ENCODE measurements at places on chromosomes 7 and 10. TPM values are rescaled to one million over a fixed set of nuclear protein-coding genes. Genes with fewer than 3 reads are reported as not detected.

FZD1 gene
- total RNA-seq = 4.7 TPM

CFAP70 gene
- total RNA-seq = not detected

JAKMIP3 gene
- total RNA-seq = 0.51 TPM

DNA sequence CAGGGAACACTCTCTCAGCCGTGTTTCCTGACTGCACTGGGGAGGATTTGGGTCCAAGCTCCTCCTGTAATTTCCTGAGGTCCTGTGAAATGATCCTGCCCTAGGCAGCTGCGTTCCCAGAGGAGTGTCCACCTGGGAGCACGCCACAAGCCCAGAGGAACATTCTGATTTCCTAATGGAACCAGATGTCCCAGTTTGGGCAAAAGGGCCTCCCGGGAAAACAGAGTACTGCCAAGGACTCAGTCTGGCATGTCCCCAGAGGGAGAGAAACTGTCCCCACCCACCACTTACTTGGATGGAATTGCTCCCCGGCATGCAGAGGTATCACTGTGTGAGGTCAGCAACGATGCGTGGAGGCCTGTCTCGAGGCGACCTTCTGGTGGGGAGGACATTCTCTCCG, 34.5 kb downstream of the ASB13 start:
- DNase-seq = no peak

DNA sequence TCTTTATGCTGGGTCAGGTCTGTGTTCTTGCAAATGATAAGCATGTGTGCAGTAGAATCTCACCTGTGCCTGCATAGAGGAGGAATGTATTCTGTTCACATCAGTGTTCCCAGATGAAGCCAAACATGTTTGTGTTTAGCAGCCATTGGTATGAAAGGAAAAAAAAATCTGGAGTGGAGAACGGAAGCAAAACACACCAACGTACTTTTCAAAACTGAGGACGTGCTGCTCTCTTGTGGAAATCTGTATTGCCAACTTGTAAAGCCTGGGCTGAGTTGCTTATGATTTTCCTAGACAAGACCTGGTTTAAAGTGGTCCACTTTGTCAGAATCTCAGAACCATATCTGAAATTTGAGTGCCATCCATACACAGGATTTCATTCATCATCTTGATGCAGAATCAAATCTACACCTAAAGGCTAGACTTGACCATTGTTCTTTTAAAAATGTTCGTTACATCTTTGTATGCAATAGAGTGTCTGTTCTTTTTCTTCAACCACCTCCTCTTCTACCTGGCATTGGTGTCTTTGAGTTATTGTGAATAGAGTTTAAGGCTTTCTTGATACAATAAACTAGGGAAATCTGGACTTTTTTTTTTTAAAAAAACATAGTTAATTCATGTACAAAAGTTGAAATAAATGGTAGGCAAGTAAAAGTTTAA, 367.7 kb downstream of the PHF14 start:
- DNase-seq = no peak

- DNase-seq = peak; percentile 80
These were observed 67.4 kb downstream of the ZNF92 start for GRCh38 chr7:65441010-65441409.

DNA sequence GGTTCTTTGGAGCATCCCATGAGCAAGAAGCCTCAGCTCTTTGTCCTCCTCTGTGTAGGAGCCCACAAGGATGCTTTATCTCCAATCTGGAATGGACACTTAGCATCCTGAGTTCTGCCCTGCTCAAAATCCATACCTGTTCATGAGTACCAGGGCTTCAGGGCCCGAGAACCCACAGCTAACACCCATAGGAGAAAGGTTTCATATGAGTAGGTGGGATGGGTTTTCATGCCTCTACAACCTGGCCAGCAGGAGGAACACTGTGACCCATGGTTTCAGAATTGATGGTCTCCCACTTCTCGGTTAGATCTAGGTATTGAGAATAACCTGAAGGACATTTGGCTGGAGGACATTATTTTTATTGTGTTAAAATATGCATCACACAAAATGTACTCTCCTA, 57.8 kb downstream of the TBXAS1 start:
- DNase-seq = no peak

DNA sequence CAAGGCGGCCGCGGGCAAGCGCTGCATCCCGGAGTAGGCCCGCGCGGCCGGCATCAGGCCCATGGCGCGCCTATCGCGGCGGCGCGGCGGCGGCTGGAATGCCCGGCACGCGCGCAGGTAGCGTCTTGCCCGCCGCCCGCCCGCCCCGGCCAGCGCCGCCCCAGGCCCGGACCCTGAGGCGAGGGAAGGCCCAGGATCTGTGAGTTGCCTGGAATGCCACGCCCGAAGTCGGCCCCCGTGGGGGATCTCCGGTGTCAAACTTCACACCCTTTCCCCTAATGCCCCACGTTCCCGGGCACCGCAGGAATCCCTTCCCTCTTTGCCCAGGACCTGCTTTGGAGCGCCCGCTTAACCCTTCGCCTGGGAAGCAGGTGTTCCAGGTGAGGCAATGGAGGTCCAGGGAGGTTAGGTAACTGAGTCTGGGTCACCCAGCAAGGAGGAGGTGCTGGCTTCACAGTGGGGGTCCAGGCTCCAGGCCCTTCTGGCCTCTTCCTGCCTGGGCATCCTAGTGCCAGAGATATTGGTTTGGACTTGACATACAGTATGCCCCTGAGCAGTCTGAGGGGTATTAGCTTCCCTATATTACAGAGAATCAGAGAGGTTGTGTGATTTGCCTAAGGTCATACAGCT, 138.1 kb downstream of the ARHGAP22 start:
- DNase-seq = no peak

DNA sequence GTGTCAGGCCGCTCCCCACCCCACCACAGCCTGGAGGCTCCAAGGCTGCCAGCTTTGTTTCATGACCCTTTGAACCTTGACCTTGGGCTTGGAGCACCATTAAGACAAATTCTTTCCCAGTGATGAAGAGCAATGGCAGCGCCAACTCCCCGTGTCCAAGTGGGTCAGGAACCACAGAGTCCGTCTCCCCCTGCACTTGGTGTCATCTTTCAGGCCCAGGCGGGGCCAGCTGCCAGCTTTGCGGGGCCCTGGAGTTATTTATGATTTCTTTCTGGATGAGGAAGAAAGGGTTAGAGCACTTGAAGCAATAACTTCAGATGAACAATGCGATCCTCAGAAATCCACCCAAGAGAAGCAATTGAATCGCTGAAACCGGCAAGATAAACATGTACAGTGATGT, 110.8 kb downstream of the MYL10 start:
- peak; percentile 72 for DNase-seq

- no peak for DNase-seq
These were observed 29.3 kb downstream of the CXCL12 start for GRCh38 chr10:44355630-44356029.

DNA sequence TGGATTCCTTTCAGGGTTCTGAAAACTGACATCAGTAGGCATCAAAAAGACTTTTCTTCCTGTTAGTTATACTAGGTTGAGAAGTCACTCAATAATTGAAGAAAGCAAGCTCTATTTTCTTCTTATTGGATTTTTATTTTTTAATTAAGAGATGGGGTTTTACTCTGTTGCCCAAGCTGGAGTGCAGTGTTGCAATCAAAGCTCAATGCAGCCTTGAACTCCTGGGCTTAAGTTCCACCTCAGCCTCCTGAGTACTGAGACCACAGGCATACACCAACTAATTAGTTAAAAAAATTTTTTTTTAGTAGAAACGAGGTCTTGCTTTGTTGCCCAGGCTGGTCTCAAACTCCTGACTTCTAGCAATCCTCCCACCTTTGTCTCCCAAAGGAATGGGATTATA, 28.0 kb downstream of the PIP4K2A start:
- DNase-seq = no peak

DNA sequence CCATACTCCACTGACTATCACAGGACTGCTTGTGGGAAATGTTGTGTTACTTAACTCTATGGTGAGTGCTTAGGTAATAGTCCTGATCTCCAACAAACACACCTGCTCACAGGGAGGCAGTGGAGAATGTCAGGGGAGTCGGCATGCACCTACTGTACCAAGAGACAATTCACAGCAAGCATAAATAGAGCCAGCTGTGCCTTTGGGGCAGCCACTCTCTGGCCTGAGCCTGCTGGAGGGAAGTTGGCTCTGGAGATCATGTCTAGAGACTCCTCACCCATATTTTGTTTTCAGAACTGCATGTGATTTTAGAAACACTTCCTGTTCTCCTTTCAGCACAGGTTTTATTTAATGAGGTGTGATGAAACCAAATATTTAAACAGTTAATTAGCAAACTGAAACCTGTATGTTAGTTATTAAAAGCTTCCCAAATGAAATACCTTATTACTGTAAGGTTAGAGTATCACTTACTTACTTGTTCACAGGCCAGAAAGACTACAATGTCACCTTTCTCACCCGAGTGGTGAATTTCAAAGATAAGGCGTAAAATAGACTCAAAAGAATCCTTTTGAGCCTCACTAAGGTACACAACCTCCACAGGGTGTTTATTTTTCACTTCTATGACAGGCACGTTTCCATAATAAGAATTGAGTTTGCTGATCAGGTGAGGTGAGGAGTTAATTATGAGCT, 21.8 kb downstream of the DHX32 start:
- DNase-seq = no peak
